ENCODE measurements at places on chromosomes 5 and 9. TPM values are rescaled to one million over a fixed set of nuclear protein-coding genes. Genes with fewer than 3 reads are reported as not detected.

DNA sequence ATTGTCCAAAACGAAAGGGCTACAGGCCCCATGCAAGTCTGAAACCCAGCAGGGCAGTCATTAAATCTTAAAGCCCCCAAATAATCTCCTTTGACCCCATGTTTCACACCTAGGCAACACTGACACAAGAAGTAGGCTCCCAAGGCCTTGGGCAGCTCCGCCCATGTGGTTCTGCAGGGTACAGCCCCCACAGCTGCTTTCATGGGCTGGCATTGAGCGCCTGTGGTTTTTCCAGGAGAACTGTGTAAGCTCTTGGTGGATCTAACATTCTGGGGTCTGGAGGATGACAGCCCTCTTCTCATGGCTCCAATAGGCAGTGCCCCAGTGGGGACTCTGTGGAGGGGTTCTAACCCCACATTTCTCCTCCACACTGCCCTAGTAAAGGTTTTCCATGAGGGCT lies 623.5 kb downstream of the PRR16 start:
- DNase-seq = no peak

The C9orf153 gene
- polyA plus RNA-seq = not detected

DNA sequence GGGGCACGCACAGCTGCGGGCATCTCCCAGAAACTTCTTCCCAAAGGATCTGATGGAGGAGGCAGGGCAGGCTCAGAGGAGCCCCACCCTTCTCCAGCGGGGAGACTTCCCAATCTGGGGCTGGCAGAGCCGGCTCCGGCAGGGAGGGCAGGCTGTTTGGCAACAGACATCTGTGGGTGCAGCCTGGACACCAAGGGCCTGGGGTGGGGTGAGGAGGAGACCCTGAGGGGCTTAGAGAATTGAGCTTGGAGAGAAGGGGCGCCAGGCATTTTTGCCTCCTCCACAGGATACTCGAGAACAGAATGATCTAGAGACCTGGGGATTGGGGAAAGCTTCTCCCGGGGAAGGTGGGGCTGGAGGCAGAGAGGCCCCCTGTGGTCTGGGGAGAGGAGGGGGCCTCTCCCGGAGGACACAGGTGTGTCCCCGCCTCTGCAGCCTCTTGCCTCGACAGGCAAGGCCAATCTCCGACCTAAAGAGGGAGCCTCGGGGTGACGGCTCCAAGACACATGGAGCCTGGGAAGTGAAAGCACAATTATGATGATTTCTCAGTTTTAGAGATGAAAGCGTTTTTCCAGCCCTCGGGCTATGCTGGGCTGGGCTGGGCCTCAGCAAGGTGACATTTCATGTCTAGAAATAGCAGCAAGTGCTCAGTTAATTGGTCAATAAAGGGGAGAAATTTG lies 8.4 kb downstream of the LHX3 start:
- DNase-seq = no peak

- no peak for DNase-seq
These were observed 99.3 kb upstream of the NIPBL start for GRCh38 chr5:36777105-36777757.

The SV2C gene
- not detected for polyA plus RNA-seq

The TMOD1 gene
- polyA plus RNA-seq = 0.30 TPM

The IRX1 gene
- not detected for polyA plus RNA-seq

The MAST4 gene
- 2.5 TPM for polyA plus RNA-seq

- DNase-seq = no peak
These were observed 262.6 kb upstream of the ADAMTS16 start for GRCh38 chr5:4877579-4877978.

GRCh38 chr5:119322948-119323537 lies 32.8 kb upstream of the TNFAIP8 start:
- DNase-seq = no peak

DNA sequence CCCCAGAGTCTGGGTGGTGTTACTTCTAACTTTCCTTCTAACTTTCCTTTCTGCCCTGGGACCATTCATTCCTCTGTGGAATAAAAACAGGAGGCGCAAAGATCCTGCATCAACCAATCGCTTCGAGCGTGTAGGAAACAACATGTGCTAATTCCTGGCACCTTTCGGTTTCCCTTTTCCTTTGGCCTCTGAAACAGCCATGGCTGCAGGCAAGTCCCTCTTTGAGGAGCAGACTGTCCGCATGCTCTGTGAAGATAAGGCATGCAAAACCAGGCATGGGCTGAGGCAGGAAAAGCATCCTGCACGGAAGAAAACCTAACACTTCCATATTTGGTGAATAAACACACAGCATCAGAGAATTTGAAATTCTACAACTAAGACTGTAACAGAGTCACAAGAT lies 128.3 kb downstream of the HSD17B3 start:
- no peak for DNase-seq

The PNPLA7 gene
- polyA plus RNA-seq = 30.8 TPM

The PIK3R1 gene
- 5.6 TPM for polyA plus RNA-seq

All from B cell (primary cell).